Motor neuron (in vitro differentiated cells): ENCODE measurements at places on chromosomes 2 and 18.

DNA sequence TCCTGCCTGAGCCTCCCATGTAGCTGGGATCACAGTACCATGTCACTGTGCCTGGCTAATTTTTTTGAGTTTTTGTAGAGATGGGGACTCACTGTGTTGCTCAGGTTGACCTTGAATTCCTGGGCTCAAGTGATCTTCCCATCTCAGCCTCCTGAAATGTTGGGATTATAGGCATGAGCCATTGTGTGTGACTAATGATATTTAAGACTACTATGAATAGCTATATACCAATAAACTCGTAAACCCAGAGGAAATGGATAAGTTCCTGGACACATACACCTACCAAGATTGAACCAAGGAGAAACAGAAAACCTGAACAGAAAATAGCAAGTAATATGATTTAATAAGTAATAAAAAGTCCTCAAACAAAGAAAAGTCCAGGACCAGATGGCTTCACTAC, 68.0 kb downstream of the TBR1 start:
- no peak for ATAC-seq

- no peak for ATAC-seq
Observed at GRCh38 chr2:38230756-38231155, 146.3 kb downstream of the ATL2 start.

DNA sequence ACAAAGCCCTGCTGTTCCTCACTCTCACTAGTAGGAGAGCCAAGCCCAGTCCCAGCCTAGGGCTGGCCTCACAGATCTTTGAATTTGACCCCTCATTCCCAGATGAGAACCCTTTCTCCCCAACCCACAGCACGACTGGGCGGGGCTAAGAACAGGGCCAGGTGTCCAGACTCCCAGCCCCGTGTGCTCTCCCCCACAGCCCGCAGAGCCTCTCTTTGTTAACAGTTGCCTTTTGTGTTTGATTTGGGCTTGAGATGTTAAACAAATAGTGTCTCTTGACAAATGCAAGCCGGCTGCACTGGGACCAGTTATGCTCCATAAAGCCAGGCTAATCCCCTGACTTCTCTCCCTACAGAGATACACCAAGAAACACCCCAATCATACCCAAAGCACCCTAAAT, 4.7 kb upstream of the KCNK3 start:
- ATAC-seq: no peak

DNA sequence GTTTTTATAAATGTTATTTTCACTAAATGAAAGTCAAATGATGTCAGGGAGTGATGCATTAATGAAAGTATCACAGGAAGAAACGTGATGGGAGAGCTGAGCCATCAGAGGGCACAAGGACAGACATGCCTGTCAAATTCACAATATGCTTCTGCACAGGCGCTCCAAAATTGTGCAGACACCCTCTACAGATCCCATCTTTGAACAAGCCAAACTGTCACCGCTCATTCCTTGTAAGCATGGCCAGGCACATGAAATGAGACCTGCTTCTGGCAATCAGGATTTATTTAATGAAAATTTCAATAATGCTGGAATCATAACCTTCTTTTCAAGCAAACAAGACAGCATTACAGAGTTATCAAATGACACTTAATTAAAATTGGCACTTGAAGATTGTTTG, 20.4 kb upstream of the FSHR start:
- ATAC-seq: no peak

- no peak for ATAC-seq
Observed at GRCh38 chr18:9775178-9775577, 67.1 kb downstream of the RAB31 start.

GRCh38 chr2:30947686-30948085, 140.4 kb upstream of the CAPN13 start:
- no peak for ATAC-seq

DNA sequence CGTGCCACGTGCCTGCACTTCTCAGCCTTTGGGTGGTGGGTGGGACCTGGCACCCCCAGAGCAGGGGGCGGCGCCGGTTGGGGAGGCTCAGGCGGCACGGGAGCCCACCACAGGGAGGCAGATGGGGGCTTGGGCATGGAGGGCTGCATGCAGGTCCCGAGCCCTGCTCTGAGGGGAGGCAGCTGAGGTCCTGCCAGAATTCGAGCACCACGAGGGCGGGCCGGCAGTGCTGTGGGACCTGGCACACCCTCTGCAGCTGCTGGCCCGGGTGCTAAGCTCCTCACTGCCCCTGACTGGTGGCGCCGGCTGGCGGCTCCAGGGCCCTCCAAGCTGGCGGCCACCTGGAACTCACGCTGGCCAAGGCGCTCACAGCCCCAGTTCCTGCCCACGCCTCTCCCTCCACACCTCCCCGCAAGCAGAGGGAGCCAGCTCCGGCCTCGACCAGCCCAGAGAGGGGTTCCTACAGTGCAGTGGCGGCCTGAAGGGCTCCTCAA, 1176.8 kb upstream of the GYPC start:
- ATAC-seq: no peak

- ATAC-seq: no peak
Observed at GRCh38 chr2:134401081-134401497, 147.2 kb downstream of the MGAT5 start.

DNA sequence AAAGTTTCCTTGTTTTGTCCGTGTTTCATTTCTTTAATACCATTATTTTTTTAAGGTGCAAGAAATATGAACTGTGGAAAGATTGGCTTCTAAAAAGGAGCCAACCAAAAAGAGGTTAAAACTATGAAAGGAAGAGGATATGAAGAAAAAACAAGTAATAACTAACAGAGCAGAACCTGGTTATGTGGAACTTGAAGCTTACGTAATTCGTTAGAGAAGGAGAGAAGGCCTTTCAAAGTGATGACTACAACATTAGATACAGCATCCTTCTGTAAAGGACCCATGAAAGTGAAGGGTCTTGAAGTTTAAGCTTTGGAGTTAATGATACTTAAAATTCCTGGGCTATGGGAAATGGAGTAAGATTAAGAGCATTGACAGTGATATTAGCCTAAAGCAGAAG, 84.5 kb downstream of the ANKRD12 start:
- ATAC-seq: no peak

DNA sequence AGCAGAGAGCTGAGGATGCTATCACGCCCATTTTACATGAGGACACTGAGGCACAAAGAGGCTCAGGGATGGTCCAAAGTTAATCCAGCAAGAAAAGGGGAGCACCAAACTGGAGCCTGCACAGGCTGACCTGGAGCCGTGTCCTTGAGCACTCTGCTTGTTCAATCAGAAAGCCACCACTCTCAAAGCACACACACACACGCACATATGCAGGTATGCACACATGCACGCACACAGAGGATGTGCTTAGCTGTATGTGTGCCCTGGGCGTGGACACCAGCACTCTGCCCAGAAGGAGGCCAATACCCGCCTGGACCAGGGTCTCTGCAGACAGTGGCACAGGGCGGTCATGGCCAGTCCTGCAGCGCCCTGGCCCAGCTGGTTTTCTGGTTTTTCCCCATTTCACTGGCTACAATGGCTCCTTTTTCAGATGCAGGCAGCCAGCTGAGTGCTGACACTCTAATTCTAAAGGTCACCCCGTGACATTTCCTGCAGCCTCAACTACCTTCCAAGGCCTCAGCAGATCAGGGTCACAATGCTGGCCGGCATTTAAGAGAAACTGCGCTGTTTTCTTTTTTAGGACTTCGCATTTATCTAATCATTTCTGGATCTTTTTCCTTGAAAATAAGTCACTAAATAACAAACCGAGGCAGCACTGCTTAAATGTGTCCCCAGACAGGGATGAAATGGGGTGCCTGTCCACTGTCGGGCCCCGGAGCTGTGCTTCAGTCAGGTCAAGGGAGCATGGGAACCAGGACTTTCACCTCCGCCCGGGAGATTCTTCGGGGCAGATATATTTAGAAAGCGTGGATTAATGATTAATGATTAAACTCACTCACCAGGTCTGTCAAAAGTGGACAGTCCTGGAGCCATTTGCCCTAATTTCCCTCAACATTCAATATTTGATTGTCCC, 104.5 kb downstream of the HDAC4 start:
- no peak for ATAC-seq

- no peak for ATAC-seq
Observed at GRCh38 chr2:196234672-196235071, 63.3 kb upstream of the STK17B start.

- peak; percentile 52 for ATAC-seq
Observed at GRCh38 chr18:42392416-42392815, 437.4 kb downstream of the PIK3C3 start.

DNA sequence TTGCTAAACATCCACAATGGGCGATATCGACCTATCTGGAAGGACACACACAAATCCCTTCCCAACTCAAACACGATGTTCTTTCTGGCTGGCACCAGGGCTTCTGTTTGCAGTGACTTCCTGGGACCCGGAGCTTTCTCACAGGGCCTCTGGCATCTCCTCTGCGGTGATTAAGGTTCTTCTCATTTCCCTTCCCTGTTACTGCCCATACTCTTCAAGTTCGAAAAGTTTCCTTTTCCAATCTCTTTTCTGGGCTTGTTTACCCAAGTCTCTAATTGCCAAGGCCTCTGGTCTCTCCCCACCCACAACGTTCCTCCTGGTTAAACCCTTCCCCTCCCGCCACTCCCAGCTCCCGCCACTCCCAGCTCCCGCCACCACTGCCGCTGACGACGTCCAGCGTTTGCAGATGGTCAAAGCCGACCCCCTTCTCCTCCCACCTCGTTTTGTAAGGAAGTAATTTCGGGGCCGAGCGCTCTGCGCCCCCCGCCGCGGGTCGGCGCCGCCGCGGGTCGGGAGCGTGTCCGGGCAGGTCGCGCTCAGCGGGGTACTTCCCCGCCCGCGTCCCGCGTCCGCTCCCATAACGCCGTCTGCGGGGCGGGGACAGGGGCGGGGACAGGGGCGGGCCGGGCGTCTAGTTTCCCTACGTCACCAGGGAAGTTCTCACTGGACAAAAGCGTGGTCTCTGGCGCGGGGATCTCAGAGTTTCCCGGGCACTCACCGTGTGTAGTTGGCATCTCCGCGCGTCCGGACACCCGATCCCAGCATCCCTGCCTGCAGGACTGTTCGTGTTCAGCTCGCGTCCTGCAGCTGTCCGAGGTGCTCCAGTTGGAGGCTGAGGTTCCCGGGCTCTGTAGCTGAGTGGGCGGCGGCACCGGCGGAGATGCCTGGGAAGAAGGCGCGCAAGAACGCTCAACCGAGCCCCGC, at the start of gene PMAIP1:
Gene PMAIP1 (plus strand): TSS at position 699 of the 924 bp plus-strand sequence. CDS start 182 bp downstream, at position 881.
- ATAC-seq: peak; percentile 89

- no peak for ATAC-seq
Observed at GRCh38 chr2:182245963-182246362, 180.9 kb downstream of the PDE1A start.

GRCh38 chr2:218327451-218328210, 29.0 kb upstream of the CATIP start:
- ATAC-seq: no peak

DNA sequence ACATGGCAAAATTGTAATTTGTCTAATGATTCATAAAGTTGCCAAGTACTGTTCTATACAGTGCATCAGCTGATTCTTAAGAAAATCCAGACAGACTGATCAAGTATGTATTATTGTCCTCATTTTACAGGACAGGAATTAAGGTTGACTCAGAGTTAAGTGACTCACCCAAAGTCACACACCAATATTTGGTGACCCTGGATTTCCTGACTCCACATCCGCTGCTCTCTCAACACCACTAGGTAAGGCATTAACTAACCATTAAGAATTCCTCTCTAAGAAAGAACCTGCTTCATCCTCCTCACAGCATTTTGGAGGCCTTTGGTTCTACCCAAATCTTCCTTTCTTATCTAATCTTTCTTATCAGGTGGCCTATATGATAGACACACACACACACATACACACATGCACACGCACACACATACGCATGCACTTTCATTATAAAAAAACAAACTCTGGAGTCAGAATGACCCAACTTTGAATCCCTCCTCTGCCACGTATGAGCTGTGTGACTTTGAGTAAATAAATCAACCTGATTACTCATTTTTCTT, 150.8 kb downstream of the ANKRD44 start:
- no peak for ATAC-seq

DNA sequence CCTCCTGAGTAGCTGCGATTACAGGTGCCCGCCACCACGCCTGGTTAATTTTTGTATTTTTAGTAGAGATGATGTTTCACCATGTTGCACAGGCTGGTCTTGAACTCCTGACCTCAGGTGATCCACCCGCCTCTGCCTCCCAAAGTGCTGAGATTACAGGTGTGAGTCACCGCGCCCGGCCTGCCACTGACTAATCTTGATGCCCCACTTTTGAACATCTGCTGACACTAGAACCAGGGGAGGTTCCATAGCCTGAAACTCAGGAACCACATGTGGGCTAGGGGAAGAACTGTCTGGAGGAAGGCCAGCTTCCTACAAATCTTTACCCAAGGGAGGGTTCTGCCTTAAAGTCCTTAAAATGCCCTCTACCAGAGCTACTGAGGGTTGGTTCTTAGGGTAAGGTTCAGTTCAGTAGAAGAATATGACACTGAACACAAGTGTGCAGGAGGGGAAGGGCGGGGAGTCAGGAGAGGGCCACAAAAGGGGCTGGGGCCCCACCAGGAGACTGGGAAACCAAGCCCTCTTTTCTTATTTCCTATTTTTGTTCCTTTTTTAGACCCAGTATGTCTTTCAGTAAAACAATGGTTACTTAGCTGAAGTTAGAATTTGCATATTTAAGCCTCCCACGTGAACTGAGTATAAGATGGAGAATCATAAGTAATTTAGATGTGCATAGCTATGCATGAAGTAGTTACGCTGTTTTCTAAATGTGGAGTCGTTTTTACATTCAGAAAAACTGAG, 6.3 kb upstream of the RAB31 start:
- ATAC-seq: peak; percentile 21
